ENCODE measurements at places on chromosomes 1 and 21.

- no peak for DNase-seq
Observed at GRCh38 chr1:73106931-73107330, 824.6 kb upstream of the NEGR1 start.

DNA sequence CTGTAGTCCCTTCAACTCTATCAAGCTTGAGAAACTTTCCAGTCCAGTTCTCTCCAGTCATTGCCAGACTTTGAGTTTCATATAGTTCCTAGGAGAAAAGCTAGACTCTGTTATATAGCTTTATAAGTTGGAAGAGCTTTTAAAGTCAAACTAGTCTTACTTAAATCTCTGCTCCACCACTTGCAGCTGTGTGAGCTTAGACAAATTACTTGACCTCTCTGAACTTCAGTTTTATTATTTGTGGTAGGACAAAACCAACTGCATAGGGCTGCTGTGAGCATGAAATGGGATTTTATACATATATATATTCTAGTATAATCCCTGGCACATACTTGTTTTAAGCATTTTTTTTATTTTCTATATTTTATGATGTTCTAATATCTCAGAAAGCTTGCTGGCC is 338.7 kb upstream of the NR5A2 start:
- no peak for DNase-seq

DNA sequence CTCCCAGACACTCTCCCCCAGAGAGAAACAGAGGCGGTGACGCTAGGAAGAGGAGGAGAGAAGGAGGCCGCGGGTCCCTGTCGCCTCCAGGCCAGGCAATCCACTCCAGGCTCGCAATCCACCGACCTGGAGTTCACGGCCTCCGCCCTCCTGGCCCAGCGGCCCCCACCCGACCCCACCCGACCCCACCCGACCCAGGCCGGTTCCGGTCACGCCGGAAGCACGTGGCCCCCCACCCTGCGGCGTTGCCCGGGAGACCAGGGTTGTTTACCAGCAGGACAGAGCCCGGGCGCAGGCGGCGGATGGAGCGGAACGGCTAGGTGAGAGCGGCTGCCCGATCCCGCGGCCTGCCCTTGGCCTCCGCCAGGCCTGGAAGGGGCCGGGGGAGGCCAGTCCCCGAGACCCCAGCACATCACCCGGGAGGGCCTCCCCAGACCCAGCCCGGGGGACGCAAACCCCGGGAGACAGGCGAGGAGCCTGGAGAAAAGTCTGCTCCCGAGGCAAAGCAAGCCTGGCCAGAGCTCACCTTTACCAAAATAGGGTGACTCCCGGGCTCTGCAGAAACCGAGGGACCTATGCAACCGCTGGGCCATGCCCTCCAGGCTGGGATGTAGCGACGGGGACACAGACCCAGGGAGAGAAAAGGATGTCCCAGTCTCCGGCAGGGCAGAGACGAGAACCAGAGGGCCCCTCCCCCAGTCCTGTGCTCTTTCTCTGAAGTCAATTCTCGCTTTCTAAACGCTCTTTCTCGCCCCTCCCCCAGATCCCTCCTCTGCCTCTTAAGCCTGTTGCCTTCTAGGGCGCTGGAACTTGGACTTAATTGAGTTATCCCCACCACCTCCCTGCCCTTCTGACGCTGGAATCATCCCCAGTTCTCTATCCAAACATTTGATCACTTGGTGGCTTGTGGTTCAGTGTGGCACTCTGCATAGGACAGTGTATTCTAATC is at the start of the genes PLA2G2C and UBXN10:
TSS of gene PLA2G2C (minus strand) at position 685 of the 949 bp plus-strand sequence. CDS start 9,155 bp downstream, outside the sequence.
TSS of gene UBXN10 (plus strand) at position 263 of the 949 bp plus-strand sequence. CDS start 4,466 bp downstream, outside the sequence.
- DNase-seq: peak; percentile 73

DNA sequence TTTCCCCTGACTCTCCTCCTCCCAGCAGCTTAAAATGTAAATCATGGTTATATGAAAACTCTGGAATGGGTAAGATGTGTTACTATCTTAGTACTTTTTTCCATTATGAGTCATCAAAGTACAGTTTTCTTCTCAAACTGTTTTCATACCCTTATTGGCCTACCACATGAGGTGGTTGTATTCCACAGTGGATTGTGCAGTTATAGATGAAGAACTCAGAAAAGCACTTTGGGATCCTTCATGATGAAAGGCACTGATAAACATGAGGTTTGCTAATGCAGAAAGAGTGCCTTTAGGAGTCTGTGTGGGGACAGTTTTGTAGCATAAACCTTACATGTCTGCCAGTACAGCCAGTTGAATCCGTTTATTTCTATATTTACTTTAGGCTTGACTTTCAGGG is 32.0 kb upstream of the MYOCOS start:
- no peak for DNase-seq

DNA sequence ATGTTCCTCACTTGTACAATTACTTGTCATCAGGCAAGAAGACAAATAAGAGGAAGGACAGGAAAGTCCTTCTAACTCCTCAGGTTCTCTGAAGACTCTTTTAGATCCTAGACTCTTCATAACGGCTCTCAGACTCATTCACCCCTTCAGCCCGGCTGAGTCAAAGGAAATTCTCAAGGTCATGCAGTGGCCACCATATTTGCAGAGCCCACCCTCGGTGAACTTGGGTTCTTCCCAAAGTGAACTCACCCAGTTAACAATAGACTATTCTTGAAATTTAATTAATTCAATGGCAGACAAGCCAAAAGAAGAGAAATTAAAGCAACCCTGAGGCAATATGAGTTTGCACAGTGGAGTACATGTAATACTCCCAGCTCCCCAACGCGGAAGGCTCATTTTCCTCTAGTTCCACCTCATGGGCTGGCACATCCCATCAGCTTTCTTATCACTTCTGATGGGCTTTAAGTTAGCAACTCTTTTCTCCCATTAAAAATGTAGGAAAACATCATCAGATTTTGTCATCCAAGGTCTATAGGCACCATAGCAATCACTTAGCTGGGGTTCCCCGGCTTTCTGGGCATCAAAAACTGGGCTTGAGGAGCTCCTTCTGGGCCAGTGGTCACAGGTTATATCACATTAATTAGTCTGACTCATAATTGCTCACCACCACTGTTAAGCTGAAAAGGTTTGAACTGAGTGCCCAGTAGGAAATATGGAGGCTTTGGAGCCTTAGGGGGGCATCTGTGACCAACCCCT is 27.8 kb upstream of the TIAM1 start:
- DNase-seq: no peak

GRCh38 chr1:154951901-154952657 is 3.8 kb downstream of the PBXIP1 start:
- no peak for DNase-seq

- no peak for DNase-seq
Observed at GRCh38 chr1:43980255-43981134, 1.5 kb downstream of the B4GALT2 start.

- peak; percentile 34 for DNase-seq
Observed at GRCh38 chr1:91012196-91012595, 9.6 kb downstream of the ZNF644 start.

DNA sequence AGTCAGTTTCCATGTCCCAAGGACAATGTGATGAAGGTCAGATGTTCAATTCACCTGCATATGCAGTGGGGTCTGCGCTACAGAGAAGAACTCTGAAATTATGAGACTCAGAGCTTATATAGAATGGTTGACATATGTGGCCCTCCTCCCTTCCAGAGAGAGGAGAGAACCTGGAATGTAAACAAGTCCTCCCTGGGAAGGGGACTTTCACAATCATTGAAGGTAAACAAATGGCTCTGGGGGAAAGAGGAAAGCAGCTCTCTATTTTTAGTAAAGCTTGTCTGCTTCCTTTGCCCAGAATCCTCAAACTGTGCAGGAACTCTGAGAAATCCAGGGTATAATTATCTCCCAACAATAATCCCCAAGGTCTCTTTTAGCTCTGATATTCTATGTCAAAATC is 9.8 kb downstream of the OVGP1 start:
- peak; percentile 51 for DNase-seq

DNA sequence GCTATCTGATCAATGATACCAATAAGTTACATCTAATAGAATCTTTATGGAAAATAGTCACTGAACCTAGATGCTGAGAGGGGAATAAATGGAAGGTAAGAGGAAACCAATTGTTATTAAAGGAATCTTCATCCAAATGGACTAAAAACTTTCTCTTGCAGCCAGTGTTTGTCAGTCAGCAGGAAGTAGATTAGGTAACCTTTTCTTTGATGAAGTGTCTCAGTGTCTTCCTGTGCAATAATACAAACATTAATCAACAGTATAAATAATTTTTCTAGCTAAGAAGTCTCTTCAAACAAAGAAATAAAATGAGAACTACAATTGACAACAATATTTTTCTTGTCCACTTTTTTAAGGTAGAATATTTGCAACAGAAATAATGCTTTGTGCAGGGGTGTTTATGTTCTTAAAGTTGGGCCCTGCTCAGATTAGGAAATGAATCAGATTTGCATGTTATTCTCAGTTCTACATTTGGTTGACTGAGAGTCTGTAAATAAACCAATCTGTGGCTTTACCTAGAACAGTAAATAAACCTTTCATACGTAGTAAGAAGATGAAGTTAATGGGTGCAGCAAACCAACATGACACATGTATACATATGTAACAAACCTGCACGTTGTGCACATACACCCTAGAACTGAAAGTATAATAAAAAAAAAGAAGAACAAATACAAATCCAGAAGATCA is 391.4 kb downstream of the MRPL39 start:
- no peak for DNase-seq

DNA sequence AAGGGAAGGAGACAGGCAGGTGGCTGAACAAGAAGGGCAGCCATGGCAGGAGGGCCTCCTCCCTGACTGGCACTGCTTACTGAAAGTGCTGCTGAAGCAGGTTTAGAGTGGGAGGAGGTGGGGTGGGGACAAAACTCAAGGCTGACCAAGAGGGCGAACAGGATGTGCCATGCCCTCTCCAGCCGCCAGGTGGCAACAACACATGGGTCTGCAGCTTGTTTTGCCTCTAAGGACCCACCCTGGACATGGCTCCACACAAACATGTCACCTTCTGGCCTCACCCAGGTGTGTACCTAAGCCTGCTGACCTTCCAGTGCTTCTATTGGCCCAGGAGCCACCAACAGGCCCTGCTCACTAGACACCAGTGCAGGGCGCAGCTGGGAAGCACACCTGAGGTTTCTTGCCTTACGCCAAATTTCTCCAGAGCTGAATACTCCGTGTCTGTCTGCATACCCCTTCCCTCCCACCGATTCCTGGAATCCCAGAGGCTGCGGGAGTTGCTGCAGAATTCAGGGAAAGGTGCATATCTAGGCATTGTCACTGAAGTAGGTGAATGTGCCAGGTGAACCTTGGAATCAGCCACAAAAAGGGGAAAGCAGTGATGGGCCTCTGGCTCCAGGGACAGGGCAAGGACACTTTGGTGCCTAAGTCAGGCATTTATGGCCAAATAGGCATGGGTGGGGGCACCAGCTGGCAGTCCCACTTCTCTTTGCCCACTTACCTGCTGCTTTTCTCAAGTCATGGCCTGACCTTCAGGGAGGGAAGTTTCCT is 5.3 kb downstream of the PSRC1 start:
- DNase-seq: peak; percentile 89

- no peak for DNase-seq
Observed at GRCh38 chr1:29247044-29247443, 10.7 kb downstream of the PTPRU start.

- DNase-seq: no peak
Observed at GRCh38 chr1:227325156-227325555, 6.9 kb upstream of the CDC42BPA start.

DNA sequence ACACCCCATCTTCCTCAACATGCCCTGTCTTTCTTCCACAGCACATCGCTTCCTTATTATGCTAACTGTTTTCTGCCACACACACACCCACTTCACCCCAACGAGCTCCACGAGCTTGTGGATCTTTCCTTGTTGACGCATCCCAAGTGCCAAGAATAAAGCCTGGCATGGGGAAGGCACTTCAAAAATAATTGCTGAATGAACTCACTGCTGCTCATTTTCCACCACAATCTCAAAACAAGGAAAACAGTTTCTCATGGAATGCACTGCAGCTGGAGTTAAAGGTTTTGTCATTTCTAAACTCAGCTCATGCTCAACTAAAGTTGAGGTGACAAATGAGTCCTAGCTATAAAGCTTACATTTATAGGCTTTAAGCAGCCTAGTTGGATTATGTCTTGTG is 86.0 kb downstream of the TIAM1 start:
- DNase-seq: no peak

GRCh38 chr1:186519982-186520381 is 59.1 kb upstream of the PDC start:
- no peak for DNase-seq

DNA sequence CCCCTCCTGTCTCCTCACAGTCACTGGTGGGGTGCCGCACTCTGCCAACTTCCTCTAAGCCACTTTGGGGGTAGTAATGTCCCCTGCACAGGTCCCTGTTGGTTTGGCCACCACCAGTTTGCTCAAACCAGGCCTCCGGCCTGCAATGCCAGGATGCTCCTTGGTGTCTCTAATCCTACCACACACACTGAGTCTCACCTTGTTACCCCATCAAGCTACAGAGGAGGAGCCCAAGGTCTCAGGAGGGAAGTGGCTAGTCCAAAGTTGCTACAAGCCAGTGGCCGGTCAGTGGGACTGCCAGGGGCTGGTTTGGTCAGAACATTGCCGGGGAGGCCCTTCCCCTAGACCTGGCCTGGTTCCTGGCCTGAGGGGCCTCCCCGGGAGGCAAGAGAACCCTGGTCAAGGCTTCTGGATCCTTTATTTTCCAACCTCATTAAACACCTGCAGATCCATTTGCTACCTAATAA is 21.5 kb upstream of the LRP8 start:
- no peak for DNase-seq

DNA sequence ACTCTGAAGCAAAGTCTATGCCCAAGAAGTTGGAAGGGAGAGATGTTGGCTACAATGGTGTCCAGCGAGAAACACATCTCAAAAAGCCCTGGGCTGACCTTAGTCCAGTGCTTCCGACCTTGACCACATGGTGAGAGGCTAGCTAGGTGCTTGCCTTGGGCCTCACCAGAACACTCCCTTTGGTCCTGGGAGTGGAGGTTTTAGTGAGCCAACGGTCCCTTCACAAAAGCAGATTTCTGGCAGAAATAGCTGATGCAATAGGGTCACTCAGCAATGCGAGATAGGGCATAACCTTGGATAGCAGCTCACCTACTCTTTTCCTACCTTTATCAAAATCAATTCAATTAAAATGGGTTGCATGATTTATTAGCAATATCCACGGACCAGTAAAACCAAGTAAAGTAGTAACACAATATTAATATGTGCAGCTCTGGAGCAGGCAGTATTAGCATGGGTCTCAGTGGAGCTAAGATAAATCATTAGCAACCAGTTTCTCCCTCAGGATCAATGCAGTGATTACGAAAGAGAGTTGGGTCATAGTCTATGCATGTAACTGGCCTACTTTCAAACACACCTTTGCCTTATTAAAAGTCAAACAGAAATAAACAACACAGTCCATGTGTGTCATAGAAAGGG is 1.9 kb downstream of the SLC30A10 start:
- no peak for DNase-seq

GRCh38 chr21:30839304-30839703 is 9.7 kb upstream of the KRTAP7-1 start:
- DNase-seq: peak; percentile 81

- DNase-seq: no peak
Observed at GRCh38 chr1:107514841-107515240, 374.0 kb downstream of the NTNG1 start.

Data from DMS53 (cell line).